Cerebellum (tissue), 4 donors: ENCODE measurements at places on chromosomes 1 and 21.

GRCh38 chr21:44429894-44430293, 25.4 kb upstream of the LRRC3 start:
- no peak for DNase-seq

- DNase-seq: no peak
These were observed 31.2 kb upstream of the TNFRSF1B start for GRCh38 chr1:12135612-12136011.

DNA sequence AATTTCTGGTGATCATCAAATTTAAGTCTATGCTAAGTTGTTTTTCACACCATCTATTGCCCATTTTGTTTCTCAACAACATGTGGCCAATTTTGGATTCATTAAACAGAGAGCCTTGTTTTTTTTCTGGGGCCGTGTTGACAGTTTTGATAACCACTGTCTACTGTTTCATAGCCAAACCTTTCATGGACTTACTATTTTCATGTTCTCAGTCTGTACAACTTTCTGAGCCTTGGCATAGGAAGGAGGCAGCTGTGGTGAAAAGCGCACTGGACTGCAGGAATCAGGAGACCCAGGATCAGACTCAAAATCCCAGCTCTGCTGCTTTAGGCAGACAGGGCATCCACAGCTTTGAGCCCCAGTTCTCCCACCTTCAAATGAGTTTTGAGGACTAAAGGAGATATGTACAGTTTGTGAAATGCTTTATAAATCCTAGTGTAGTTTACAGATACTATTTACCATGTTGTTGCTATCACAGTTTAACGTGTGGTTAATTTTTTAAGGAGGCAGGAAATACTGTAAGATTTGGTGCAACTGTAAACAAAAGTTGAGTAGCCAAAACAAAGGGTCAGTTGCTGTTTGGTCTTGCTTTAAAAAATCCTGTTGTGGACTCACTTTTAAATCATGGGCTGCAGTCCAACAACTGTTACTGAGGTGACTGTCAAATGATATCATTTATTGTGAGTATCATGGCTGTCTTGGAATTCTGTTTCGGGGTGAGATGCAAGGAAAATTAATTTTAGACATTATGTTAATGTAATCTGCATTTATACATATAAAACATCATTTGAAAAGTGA, 2.9 kb downstream of the MACO1 start:
- peak; percentile 21 for DNase-seq

GRCh38 chr21:29671728-29672127, 268.1 kb downstream of the GRIK1 start:
- no peak for DNase-seq

- no peak for DNase-seq
These were observed 4.8 kb downstream of the ATP6V1G3 start for GRCh38 chr1:198535631-198536030.

- DNase-seq: peak; percentile 50
These were observed 1.7 kb downstream of the BEST4 start for GRCh38 chr1:44786138-44786840.

- DNase-seq: no peak
These were observed 70.8 kb upstream of the CLDN14 start for GRCh38 chr21:36550761-36551160.

DNA sequence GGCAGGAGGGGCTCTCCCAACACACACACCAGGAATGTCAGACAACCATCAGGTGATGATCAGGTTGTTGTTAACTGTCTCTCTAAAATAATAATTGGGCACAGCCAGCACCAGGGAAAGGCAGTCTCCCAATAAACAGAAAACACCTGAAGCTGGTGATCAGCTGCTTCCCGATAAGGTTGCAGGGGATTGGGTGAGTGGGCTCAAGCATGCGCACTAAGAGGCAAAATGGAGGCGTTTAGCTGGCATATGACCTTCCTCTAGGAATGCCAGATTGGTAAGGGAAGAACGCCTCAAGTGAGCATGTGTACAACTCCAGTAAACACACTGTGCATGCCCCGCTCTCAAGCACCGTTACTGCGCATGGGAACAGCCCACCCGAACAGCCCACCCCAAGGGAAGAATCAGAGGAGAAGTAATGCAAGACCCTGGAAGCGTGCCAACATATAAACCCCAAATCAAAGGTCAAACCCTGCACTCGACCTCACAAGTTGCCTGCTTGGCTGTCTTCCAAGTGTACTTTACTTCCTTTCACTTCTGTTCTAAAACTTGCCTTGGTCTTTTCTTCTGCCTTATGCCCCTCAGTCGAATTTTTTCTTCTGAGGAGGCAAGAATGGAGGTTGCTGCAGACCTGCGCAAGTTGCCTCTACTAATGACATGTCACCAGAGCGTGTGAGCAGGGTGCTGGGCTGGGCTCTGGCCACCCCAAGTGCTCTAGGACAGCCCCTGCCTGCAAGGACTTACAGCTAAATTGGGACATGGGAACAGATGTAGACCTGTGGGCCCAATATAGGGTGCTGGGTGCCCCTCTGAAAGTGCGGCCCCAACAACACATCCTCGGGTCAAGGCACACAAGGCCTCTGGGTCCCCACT, 200.8 kb downstream of the RHOU start:
- no peak for DNase-seq

GRCh38 chr1:153608089-153608682, 4.8 kb downstream of the S100A16 start:
- DNase-seq: no peak

DNA sequence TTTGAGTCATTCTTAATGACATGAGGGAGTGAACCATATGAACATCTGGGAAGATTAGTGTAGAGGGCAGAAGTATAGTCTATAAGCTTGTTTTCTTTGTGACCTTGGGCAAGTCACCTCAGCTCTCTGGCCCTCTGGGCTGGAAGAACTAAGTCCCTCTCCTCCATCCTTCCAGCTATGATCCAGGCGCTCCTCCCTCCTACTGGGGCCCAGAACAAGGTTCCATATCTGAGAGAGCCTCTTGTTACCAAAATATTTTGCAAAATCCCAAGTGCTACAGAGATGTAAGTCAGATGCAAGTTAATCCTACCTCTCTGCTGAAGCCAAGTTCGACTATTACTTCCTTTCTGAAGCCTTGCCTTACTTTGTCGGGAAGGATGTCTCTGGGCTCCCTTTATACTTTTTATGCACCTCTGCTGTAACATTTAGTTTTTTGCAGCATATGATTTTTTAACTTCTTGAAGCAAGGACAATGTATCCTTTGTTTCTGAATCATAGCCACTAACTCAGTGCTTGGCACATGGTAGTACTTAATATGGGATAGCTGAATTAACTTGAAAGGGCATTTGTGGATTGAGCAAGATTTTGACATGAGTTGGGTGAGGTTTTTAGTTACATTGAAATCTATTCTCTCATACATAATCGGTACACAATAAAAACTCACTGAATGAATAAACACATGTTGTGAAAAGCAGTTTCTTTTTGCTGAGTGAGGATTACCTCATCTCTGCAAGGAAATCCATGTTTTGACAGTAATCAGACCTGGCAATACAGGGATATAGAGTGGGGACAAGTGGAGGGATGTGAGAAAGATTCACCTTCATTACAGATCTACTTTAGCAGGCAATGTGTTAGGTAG, 54.7 kb upstream of the BEND5 start:
- no peak for DNase-seq

- peak; percentile 30 for DNase-seq
These were observed 852 bp downstream of the KTI12 start for GRCh38 chr1:52032785-52033131.

- DNase-seq: no peak
These were observed 42.9 kb downstream of the PTBP2 start for GRCh38 chr1:96764469-96764868.

- no peak for DNase-seq
These were observed 5.0 kb upstream of the EFNA3 start for GRCh38 chr1:155073377-155074242.

DNA sequence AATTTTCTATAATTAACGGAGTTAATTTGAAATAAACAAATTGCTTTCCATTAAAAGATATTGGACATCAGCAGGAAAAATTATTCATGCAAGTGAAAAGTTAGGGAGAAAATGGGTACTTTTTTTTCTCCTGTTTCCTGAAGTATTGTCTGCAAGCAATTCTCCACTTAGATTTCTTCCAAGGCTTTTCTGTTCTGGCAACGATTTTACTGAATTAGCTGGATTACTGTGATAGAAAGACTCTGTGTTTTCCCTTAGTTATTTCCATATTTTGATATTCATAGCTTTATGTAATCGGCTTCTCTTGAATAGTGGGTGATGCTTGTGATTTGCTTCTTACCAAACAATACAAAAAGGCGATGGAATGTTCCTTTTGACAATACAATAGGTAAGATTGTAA, 1333.9 kb downstream of the AMY1C start:
- DNase-seq: no peak
